ENCODE measurements at places on chromosomes 12 and 14. TPM values are rescaled to one million over a fixed set of nuclear protein-coding genes. Genes with fewer than 3 reads are reported as not detected.

MYF6 gene
- not detected for total RNA-seq

BCAT1 gene
- 47.3 TPM for total RNA-seq

FAM181A gene
- not detected for total RNA-seq

CLEC2A gene
- not detected for total RNA-seq

HRK gene
- 0.06 TPM for total RNA-seq

RNASE1 gene
- 264 TPM for total RNA-seq

HOXC10 gene
- 1.6 TPM for total RNA-seq

DNA sequence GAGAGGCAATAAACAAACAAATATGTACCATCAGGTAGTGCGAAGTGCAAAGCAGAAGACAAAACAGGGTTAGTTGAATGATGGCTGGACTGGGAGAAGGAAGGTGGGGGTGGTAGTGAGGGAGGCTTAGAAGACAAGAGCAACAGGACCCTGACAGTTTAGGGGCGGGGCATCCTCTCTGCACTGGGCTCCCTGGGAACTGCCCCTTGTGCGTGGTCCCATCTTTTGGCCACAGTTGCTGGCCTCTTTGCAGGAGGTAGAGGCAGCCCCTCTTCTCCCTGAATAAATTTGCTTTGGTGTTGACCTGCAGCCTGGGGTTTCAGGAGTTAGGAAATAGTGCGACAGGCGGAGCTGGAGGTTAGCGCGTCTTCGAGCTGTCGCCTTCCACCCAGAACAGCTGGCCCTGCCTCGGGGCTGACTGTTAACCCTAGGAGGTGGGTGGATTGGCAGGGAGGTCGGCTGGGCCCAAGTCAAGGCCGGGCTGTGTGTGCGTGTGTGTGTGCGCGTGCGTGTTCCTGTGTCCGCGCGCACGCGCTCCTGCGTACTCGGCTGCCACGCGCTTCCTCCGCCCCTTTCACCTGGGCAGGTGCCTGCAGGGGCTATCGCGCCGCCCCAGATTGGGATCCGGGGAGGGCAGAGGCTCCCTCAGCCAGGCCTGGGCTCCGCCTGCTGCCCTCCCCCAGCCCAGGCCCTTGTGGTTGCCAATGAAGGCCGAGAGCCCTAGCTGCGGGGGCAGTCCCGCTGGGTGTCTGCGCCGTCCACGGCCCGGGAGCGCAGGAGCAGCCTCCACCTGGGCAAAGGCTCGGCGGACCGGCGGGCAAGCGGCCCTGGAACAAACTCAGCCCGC, 180.8 kb downstream of the ADCK1 start:
- no peaks in the 10 kb centered on the region for H3K4me1 ChIP-seq
- H3K27me3 ChIP-seq: peaks cover 4% of the 10 kb centered on the region
- H3K4me3 ChIP-seq: no peak overlapping the region
- DNase-seq: no peak

DNA sequence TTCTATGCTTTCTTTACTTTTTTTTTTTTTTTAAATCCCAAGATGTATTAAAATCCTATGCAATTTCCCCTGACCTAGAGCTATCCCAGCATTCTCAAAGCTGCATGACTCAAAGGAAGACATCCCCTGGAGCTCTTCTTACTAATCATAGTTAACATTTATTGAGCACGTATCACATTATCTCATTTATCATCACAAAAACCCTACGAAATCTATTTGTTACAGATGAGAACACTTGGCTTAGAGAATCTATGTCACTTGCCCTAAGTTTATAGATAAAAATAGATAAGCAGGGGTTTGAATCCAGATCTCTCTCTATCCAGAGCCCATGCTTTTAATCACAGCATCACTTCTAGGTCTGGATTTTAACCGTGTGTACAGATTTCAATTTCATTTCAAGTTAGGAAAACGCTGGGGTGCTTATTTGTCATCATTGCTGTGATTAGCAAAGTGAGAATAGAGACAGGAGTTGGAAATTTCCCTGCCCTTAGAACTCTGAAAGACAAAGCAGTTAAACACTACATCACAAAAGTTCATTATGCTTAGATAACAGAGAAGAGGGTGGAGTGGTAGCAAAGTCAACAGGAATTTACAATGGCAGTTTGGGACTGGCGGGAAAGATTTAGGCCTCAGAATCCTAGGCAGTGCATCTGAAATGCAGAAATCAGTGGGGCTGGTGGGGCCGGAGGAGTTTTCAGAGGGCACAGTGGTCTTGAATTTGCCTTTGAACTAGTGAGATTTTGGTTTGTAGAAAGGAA, 177.7 kb upstream of the FRMD6 start:
- H3K27me3 ChIP-seq: no peaks in the 10 kb centered on the region
- H3K27ac ChIP-seq: no peak overlapping the region
- no peak for DNase-seq

DNA sequence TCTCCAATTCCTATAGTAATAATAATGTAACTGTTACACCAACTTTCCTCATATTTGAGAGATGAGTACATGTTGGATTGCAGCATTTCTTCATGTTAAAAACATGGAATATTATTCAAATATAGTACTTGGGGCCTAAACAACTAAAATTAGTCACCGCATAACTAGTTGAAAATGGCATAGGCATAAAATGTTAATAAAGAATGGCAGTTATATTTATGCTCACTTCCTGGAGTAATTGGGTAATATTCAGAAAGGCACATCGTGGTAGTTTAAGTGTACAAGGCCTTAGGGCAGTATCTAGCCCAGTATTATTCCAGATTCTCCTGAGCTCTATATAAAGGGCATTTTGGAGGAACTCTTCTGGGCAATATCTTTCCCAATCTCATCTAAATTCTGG, 46.0 kb downstream of the ERGIC2 start:
- H3K27me3 ChIP-seq: no peaks in the 10 kb centered on the region
- H3K4me1 ChIP-seq: no peaks in the 10 kb centered on the region
- no peaks in the 10 kb centered on the region for H3K36me3 ChIP-seq
- H3K27ac ChIP-seq: no peak overlapping the region
- DNase-seq: no peak

DNA sequence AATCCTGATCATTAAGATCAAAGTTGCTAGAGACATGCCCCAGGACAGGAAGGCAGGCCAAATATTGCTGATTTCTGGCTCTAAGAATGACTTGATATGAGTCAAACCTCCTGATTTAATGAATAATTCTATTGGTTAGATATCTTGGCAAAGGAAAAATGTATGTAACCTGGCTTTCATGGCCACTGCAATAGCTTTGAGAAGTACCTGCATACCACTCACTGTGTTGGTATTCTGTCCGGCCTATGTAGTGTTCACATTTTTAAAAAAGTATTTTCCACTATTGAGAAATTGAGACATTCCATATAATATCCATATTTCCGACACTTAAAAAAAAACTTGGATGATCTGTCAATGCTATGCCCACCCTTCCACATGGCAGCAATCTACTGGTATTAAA, 283.1 kb upstream of the SOX5 start:
- H3K4me1 ChIP-seq: peaks cover 2% of the 10 kb centered on the region
- H3K27me3 ChIP-seq: no peaks in the 10 kb centered on the region
- no peak overlapping the region for H3K4me3 ChIP-seq
- no peaks in the 10 kb centered on the region for H3K36me3 ChIP-seq
- no peak for DNase-seq
- no peak overlapping the region for H3K27ac ChIP-seq

- no peaks in the 10 kb centered on the region for H3K27me3 ChIP-seq
- no peak overlapping the region for H3K4me3 ChIP-seq
- H3K4me1 ChIP-seq: no peaks in the 10 kb centered on the region
- H3K27ac ChIP-seq: no peak overlapping the region
Observed at GRCh38 chr12:83156815-83157214, 470.1 kb downstream of the TMTC2 start.

DNA sequence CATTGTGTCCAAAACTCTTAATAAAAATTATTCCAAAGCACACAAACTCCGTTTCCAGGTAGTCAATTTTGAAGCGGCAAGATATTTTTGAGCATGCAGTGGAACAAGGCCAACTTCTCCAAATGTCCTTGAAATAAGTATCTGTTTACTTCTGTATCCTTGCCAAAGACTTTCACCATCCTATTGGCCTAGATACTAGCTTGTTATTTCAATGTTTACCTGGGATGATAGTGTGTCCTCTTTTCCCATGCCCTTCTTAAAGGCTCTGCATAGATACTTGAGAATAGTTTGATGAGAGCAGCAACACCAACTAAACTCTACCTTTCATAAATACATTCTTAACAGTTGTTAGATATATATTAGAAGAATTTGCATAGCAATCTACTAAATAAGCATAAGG, 160.9 kb downstream of the KCNC2 start:
- DNase-seq: no peak
- no peak overlapping the region for H3K4me3 ChIP-seq
- H3K27me3 ChIP-seq: no peaks in the 10 kb centered on the region
- H3K27ac ChIP-seq: no peak overlapping the region

DNA sequence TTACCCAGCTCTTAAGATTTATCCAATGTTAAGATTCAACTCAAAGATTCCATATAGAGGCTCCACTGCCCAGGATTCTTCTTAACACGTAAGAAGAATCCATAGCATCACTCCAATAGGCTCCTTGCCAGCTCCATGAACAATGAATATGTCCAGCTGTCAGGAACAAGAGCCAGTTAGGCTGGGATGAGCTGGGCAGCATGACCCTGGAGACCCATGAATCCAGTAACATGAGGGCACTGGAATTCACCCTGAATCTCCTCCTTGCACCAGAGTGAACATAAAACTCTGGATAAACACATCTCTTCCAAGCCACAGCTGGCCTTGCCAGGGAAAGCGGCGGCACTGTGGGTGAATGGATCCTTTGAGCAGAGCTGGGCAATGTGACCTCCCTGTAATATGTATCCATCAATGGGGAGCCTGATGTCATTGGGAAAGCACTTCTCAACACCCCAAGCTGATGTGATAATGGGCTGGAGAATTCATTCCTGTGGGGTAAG, 24.4 kb upstream of the TC2N start:
- H3K4me3 ChIP-seq: no peak overlapping the region
- H3K27ac ChIP-seq: peak overlapping the region; percentile 97
- H3K27me3 ChIP-seq: no peaks in the 10 kb centered on the region
- no peaks in the 10 kb centered on the region for H3K36me3 ChIP-seq
- peaks cover 10% of the 10 kb centered on the region for H3K4me1 ChIP-seq

DNA sequence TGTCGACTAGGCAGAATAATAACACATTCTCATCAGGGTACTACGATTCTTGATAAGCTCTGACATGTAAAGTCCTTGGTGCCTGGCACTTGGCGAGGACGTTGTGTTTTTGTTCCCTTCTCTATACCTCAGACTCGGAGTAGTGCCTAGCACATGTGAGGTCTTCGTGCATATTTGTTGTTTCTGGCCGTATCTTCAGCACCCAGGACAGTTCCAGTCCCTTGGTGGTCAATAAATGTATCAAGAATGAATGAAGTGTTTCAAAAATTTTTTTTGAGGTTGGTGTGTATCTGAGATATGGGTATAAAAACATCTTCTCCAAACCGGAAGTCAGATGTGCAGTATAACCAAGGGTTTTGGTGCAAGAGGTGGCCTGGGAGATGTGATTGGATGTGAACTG, 198.2 kb downstream of the AACS start:
- H3K27me3 ChIP-seq: no peaks in the 10 kb centered on the region
- H3K27ac ChIP-seq: no peak overlapping the region
- peaks cover 2% of the 10 kb centered on the region for H3K36me3 ChIP-seq
- no peak overlapping the region for H3K4me3 ChIP-seq
- DNase-seq: no peak
- H3K4me1 ChIP-seq: no peaks in the 10 kb centered on the region

DNA sequence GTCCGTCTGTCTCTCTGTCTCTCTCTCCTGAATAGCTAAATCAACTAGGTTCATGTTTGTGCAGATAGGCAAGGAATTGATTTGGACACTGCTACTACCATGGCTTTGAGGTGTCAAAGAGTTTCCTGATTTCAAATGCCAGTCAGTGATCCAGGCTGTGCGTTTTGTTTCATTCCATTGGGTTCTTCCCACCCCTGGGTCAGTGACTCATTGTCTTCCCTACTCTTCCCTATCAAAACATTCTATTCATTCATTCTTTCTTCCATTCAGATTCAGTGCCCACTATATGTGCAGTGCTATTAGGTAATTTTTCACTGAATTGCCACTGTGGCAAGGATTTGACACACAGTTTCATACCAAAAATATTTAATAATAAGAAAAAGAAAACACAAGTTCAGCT, 50.4 kb downstream of the RPH3A start:
- H3K27ac ChIP-seq: no peak overlapping the region
- no peaks in the 10 kb centered on the region for H3K27me3 ChIP-seq
- DNase-seq: no peak

DNA sequence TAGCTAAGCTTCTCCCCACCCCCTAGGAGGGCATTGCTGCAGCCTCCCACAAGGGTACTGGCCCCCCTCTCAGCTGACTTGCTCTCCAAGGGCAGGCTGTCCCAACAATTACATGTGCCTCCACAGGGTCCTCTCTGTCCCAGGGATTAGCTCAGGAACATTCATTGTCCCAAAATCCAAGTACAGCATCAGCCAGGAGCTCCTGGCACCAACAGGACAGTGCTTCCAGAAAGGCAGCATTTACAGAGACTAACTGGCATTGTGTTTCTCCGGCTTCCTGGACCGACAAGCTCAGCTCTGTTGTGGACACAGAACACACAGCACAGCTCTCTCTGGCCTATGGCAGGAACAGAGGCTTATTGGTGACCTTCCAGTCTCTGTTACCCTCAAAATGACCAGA, 21.7 kb downstream of the ABCD4 start:
- DNase-seq: no peak
- H3K27ac ChIP-seq: no peak overlapping the region
- no peaks in the 10 kb centered on the region for H3K36me3 ChIP-seq
- H3K4me1 ChIP-seq: no peaks in the 10 kb centered on the region
- H3K4me3 ChIP-seq: no peak overlapping the region
- no peaks in the 10 kb centered on the region for H3K27me3 ChIP-seq

GRCh38 chr14:57979376-57980048, 113.6 kb upstream of the SLC35F4 start:
- no peak for DNase-seq
- no peak overlapping the region for H3K4me3 ChIP-seq
- H3K36me3 ChIP-seq: no peaks in the 10 kb centered on the region
- H3K4me1 ChIP-seq: no peaks in the 10 kb centered on the region
- H3K27me3 ChIP-seq: no peaks in the 10 kb centered on the region
- no peak overlapping the region for H3K27ac ChIP-seq

DNA sequence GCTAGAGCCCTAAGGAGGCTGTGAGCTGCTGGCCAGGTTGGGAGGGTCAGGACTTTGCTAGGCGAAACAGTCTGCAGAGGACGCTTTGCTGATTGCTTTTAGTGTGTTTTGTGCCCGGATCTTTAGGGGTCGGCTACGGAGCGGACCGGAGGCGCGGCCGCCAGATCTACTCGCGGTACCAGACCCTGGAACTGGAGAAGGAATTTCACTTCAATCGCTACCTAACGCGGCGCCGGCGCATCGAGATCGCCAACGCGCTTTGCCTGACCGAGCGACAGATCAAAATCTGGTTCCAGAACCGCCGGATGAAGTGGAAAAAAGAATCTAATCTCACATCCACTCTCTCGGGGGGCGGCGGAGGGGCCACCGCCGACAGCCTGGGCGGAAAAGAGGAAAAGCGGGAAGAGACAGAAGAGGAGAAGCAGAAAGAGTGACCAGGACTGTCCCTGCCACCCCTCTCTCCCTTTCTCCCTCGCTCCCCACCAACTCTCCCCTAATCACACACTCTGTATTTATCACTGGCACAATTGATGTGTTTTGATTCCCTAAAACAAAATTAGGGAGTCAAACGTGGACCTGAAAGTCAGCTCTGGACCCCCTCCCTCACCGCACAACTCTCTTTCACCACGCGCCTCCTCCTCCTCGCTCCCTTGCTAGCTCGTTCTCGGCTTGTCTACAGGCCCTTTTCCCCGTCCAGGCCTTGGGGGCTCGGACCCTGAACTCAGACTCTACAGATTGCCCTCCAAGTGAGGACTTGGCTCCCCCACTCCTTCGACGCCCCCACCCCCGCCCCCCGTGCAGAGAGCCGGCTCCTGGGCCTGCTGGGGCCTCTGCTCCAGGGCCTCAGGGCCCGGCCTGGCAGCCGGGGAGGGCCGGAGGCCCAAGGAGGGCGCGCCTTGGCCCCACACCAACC, 1.5 kb downstream of the HOXC6 start:
- no peak for DNase-seq
- H3K27ac ChIP-seq: no peak overlapping the region
- no peaks in the 10 kb centered on the region for H3K27me3 ChIP-seq
